ENCODE measurements at places on chromosomes 11 and 22.
A peak's percentile ranks its signal among the peaks of the same experiment; 100 is the strongest.

DNA sequence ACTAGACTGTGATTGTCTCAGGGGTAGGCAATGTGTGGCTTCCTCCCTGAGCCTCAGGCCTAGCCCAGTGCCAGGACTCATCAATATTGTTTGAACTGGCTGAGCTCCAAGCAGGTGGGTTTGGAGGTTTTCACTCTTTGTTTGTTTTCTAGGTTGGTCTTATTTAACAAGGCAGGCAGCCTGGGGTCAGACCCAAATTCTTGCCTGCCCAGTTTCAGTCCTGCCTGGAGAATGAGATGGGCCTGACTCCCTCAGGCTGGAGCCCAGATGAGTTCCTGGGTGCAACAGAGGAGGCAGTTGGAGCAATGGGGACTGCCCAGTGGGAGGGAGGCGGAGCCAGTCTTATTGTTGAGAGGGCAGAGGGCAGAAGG, 28.3 kb upstream of the TP53I11 start:
- DNase-seq: no peak

DNA sequence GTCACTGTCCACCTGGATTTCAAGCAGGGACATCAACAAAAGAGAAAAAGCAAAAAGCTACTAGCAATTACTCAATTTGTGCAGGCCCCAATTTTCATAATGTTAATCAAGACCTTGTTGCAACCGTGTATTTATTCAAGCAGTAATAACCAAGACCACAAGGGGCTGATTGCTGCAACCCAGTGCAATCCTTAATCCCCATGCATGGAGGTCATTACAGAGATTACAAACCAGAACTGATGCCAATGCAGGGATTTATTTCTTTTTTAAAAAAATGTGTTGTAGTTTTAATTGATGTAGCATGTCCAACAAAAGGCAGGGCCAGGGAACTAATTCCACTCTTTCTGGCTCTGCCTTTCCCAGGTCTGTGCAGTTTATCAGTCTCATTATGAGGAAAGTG, 18.4 kb downstream of the TECTA start:
- DNase-seq: no peak

DNA sequence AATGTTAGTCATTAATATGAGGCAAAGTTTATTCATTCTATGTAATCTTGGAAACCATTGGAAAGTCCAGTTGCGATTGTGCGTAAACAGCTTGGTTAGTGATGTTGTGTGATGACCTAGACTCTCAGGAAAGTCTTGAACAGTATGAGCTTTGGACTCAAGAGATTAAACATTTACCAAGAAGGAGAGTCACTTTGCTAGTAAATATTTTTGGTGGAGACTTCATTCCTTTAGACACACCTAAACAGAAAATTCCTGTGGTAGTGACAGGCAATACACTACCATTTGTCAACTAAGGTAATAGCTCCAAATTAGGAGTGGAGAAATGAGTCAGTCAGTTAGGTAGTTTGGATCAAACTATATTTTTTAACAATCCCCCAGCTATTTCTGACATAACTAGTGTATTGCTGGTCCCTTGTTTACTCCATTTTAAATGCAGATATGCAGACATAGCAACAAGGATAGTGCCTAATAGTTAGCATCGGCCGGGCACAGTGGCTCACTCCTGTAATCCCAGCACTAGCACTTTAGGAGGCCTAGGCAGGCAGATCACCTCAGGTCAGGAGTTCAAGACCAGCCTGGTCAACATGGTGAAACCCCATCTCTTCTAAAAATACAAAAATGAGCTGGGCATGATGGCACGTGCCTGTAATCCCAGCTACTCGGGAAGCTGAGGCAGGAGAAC, 89.3 kb downstream of the ARHGAP42 start:
- no peak for DNase-seq

GRCh38 chr11:102763440-102763839, 17.0 kb downstream of the MMP10 start:
- no peak for DNase-seq

GRCh38 chr11:76742902-76743301, 40.3 kb upstream of the TSKU start:
- DNase-seq: peak; percentile 42

GRCh38 chr22:21778705-21779363, 43.2 kb upstream of the YPEL1 start:
- no peak for DNase-seq

DNA sequence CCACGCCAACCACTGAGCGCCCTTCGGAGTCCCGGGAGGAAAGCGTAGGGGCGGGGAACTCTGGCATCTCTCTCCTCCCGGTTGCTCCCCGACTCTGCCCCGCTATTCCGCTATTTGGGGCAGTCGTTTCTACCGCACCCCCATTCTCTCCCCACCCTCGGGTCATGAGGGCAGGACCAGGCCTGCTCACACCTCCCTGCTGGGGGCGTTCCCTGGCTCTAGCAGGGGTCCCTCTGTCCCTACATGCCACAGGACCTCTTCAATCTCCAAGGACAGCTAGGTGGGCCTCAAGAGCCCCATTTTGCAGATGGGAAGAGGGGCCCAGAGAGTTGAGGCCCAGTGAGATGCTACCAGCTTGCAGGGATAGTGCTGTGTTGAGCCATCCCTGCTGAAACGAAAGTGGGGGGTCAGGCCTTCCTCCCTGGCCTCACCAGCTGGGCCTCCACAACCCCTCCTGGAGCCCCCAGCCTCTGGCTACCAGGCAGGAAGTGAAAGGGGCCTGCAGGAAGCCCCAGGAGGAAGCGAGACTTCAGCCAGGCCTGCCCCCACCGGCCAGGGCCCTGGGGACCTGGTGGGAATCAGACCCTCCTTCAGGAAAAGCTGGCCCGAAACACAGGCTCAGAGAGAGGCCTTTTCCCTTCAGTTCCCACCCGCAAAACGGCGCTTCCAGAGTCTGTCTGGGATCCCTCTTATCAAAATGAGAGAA, 5.5 kb upstream of the SHISA8 start:
- DNase-seq: no peak

GRCh38 chr22:46789992-46790391, 27.5 kb downstream of the TBC1D22A start:
- no peak for DNase-seq

DNA sequence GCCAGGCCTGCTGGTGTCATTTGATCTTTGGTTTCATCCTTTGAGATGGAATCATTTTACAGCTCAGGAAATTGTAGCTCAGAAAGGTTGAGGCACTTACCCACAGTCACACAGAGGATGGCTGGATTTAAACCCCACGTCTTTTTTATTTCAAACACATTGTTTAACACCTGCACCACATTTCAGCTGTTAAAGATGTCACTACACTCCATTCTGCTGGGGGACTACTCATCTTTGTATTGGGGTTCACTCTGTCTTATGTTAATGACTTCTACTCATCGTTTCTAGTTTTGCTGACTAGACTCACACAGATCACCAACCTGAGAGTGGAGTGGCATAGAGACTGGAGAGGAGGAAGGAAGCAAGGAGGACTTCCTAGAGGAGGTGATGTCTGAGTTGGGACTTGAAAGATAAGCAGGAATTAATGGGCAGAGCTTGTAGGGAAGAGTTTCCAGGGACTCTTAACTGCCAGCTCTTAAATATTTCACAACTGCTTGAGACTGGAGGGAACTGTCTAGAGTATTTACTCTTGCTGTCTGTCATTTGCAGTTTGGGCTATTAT, 80.0 kb downstream of the TP53I11 start:
- DNase-seq: no peak

DNA sequence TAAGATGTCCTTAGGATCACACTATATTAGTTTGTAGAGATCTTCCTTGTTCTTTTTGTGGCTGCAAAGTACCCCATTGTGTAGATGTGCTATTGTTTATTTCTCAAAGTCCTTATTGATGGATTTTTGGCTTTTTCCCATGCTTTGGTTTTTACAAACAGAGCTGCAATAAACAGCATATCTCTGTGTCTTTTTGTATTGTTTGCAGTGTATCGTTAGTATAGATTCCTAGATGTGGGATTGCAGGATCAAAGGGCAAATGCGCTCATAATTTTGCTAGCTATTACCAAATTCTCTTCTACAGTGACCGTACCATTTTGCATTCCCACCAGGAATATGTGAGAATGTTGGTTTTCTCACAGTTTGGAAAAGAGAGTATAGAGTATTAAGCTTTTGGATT, 27.5 kb upstream of the FTH1 start:
- no peak for DNase-seq

GRCh38 chr22:23302171-23303002, 122.1 kb downstream of the BCR start:
- no peak for DNase-seq

DNA sequence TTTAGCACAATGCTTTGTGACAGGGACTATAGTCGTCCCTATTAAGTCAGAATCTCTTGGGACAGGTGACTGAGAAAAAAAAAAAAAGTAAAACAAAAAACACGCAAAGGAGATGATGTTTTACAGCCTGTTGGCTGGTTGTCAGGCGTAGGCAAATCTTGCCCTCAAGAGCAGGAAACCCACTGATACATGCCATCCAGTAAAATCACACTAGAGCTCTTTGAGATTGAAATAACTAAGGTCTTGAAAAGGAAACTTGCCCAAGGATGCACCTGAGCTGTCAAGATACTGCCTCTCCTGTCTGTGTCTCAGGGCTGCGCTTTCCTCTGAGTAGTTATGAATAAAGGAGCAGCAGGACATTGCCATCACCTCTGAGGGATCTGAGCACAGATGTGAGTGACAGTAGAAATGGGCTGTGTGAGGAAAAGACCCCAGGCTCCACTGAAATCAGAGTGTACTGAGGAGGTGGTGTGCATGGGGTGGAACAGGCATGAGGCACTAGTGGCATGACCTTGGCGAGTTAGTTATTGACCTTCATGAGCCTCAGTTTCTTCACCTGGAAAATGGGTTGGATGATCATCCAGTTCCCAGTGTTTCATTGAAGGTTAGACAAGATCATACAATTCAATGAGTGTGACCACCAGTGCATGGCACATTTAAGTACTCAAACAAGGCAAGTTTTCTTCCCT, 23.3 kb downstream of the MICAL2 start:
- DNase-seq: no peak

GRCh38 chr11:104668797-104669463, 229.3 kb downstream of the CASP12 start:
- DNase-seq: no peak

DNA sequence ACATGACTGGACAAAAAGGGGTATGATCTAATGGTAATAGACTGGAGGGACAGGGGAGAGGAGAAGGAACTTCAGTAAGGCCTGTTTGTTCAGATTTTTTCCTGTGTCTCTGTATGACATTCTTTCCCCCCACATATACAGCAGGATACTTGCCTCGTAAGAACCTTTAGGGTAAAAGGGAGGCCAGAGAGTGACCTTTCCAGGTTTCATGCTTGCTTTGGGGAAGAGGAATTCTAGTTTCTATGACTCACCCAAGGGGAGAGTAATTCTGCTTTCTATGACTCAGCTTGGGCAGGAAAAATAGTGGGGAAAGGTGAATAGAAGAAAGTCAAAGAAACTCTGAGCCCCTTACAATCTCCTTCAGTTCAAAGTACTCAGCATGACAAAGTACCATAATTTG, 457.0 kb downstream of the DLG2 start:
- no peak for DNase-seq

DNA sequence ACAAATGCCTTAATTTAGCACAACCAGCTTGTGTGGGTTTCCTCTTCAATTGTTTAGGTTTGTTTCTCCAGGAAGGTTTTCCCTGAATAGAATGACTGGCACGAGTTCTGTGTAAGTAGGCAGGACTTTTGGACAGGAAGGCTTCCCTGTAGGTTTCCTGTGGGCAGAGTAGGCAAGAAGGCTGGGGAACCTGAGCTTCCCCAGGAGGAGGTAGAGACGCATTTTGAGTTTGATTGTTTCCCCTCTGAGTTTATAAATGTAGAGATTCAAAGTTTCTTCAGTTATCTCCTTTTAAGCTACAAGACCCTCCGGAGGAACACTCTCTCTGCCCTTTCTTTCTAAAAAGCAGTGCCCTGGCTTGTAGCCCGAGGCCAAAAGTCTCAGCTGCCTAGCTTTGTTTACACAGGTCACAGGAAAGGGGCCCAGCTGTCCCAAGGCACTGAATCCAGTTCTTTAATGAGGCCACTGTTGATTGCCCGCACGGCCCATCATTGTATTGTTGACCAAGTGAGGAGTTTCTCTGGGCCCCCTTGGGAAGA, 66.6 kb upstream of the RDX start:
- no peak for DNase-seq

DNA sequence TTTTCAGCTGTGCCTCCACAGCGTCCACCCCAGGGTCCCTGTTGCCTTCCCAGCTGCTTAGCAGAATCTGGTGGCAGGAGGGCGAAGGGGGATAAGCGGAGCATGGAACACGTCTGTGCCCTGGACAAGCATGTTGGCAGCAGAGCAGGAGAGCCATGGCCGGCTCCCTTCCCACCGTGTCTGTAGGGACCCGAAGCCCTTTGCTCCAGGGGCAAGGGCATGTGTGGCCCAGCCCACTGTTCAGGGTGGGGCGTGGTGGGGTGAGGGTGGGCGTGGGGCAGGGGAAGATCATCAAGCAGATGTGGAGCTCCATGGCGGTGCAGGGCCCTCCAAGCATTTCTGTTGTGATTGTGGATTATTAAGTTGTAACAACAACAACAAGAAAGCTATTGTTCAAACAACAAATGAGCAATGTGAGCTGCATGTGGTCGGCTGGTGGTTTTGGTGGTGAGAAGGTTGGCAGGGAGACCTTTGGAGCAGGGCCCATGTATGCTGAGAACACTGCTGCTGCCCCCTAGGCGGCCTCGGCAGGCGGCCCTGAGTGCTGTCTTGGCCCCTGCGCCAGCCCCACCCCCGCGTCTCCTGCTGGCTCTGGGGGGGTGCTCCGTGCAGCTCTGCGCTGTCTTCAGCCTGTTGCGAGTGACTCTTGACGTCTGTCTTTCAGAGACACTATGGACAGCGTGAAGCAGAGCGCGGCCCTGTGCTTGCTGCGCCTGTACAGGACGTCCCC, 50.9 kb downstream of the AP2A2 start:
- no peak for DNase-seq

DNA sequence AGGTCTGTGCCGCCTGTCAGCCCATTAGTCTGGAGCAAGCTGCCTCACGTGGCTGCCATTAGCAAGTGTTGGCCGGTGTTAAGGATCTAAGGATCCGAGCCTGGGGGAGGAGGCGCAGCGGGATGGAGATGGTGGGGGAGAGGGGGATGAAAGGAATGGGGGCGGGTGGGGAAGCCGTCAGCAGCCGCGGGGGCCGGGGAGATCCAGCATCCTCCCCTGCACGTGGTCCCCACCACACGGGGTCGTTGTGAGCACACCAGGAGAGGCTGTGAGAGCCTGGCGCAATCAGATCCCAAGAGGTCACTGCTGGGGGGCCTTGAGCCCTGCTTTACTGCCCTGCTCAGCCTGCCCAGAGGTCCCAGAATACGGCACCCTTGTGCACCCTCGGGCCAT, 7.3 kb downstream of the CABP7 start:
- peak; percentile 21 for DNase-seq

All from NCI-H524 treated with DMSO at 0.1 percent for 48 hours (cell line).